OCI-LY7 (cell line): ENCODE measurements at places on chromosomes 11 and 22.

DNA sequence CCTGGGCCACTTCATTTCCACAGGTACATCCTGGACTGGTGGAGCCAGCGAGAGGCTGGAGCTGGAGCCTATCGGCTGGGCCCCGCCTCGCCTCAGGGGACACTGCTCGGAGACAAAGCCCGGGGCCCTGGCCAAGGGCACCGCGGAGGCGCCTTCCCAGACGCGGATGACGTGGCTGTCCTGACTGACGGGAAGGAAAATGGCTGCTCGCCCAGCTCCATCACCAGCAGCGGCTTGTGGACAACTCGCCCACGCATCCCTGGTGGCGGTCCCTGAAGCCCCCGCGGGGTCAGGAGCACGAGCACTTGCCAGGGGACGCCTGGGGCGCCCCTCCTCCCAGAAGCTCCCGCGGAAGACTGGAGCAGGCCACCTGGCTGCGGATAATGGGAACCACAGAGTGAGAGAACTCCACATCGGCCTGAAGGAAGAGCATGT, 49.6 kb downstream of the CECR2 start:
- no peak for DNase-seq

DNA sequence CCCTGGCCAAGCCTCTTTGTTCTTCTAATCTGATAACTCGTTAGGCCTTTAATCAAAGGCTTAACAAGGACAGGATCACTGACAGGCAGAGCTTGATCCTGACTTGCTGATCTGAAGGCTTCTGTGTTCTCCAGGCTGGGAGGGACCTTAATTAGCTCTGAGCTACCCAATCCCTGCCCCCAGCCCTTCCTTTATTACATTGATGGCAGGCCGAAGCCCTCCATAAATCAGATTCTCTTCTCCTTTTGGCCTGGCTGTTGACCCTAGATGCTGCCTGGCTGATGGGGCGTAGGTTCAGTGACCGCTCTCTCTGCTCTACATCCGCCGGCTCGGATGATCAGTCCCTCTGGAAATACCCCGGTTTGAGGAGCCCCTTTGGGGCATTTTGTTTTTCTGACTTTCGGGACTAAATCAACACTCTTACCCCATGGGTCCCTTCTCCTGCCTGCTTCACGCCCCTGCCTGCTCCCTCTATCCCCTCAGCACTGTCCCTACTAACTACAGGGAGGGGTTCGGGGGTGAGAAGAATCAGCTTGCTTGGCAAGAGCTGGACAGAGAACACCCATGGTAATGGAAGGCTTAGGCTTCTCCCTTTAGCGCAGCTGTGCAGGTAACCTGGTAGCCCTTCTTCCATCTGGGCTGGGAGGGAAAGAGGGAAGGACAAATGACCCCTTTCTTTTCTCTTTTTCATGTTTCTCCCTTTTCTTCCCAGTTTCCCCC, 10.0 kb upstream of the RRM1 start:
- no peak for DNase-seq

DNA sequence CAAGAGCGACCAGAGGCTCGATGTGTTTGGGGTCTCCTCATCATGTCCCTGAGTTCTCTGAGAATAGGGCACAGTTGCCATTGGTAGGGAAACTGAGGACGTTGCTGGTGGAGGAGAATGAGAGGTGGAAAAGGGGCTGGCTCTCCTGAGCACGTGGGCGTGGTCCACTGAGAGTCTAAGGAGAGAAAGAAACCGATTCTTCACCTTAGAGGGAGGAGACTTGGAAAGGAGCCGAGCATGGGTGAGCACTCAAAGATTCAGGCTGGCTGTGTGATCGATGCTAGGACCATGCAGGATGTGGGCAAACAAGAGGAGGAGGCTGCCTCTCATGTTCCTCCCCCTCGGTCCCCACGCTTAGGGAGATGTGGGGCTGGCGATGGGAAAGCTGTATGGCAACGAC, 19.8 kb upstream of the TLCD5 start:
- DNase-seq = no peak

DNA sequence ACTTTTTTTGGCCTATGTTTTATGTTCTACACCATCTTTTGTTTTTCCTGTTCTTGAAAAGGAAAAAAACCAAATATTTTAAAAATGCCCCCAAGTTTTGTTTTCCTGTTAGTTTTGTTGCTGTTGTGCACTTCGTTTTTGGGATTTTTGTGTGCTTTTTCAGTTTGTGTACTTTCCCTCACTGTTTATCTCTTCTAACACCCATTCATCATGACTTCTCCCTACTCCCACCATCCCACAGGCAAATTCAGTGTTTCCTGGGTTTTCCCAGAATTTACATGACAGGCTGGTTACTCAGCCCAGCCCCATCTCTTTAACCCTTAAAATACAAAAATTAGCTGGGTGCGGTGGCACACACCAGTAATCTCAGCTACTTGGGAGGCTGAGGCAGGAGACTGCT, 15.6 kb downstream of the TMEM123 start:
- no peak for DNase-seq

- DNase-seq = no peak
Observed at GRCh38 chr11:34068111-34068510, 16.6 kb downstream of the CAPRIN1 start.

GRCh38 chr11:65401073-65401802, 14.8 kb downstream of the FRMD8 start:
- no peak for DNase-seq

GRCh38 chr11:12392672-12393071, 15.3 kb downstream of the PARVA start:
- no peak for DNase-seq

DNA sequence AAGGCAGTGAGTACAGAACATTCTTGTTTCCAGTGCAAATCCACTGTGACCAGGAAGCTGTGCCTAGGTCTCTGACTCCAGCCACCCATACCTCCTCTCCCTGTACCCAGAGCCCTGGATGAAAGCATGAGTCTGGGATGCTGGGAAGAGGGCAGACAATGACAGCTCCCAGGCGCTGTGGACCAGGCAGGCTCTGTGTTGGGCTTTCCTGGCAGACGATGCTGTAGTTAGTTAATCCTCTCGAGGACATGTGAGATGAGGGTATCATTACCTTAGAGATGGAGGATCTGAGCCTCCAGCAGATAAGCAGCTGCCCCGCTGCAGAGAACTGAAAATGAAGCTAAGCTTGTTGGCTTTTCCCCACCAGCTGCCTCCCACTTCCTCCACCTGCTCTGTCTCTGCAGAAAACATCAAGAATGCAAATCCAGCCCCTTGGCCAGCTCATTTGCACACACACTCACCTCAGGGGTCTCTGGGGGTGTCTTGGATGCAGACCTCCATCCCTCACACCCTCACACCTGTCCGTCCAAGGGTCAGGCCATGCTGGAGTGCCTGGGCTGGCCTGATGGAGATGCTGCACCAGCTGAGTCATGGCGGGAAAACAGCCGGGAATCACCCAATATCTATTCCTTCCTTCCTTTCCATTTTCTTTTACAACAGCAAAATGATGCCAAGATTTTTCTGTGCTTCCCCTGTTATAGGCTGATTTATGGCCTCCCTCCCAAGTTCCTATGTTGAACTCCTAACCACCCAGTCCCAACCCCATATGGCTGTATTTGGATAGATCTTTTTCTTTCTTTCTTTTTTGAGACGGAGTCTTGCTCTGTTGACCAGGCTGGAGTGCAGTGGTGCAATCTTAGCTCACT, 94.9 kb upstream of the SEPTIN5 start:
- peak; percentile 92 for DNase-seq

DNA sequence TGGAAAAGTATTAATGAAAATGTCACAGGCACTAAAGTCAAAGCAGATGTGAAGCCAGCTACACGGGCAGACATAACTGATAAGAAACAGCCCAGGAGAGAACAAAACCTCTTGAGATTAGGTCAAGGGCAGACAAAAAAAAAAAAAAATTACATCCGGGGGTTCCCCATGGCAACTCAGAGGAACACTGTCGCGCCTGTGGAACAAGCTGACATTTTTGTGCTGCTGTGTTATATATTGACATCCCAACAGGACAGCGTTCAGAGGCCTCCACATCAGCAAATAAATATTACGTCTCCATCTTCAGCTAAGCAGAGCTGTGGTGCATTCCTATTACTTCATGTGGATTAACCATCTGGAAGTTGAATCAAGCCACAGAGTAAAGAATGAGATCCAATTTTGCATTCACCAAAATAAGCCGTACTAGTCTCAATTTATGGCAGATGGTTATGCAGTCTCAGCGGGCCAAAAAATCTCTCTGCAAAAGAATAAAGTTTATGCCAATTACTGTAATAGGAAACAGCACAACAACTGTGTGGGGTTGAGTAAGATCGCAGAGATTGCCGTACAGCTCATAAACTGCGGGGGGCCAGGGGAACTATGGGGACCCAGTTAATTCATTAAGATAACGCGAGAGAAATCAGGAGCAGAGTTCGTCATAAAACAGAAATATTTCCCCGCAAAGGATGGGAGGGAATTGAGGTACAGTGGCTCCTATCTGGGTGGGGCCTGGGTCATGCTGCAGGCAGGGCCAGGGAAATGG, 41.3 kb upstream of the MN1 start:
- DNase-seq = no peak

- no peak for DNase-seq
Observed at GRCh38 chr11:2540992-2541680, 96.3 kb downstream of the KCNQ1 start.

DNA sequence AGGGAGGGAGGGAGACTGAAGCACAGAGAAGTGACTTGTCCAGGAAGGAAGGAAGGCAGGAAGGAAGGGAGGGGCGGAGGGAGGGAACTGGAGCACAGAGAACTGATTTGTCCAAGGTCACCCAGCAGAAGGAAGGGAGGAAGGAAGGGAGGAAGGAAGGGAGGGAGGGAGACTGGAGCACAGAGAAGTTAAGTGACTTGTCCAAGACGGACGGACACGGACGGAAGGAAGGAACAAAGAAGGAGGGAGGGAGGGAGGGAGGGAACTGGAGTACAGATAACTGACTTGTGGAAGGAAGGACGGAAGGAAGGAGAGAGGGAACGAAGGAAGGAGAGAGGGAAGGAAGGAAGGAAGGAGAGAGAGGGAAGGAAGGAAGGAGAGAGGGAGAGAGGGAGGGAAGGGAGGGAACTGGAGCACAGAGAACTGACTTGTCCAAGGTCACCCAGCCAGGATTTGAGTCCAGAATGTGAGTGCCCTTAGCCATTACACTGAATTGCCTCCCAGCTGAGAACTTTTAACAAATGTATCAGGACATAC, 1.5 kb downstream of the SLC35F2 start:
- DNase-seq = no peak

DNA sequence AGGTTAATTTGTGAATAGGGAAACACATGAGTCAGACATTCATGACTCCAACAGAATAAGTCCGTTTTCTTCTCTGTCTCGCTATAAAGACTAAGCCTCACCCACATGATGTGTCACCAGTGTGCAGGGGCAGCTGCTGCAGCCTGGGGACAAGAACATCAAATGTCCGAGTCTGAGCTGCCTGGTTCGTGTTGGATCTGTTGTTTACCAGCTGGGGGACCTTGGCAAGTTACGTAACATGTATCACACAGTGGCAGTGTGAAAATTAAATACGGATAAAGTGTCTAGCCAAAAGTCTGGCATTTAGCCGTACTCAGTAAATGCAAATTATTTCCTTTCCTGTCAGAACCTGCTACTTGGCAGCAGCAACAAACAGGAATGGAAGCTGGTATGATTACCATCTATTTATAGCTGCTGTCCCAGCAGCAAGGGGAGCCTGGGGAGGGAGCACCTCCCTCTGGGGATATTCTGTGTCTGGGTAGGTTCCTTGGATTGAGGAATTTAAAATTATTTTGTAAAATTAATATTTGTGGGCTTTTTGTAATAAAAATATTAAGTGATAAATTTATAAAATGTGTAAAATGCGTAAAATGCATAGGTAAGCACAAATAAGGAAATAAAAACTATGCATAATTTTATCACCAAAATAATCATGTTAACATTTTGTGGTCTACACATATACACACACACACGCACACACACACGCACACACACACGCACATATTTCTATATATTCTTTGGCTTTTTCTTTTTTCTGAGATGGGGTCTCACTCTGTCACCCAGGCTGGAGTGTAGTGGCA, 1.3 kb upstream of the CLDN25 start:
- DNase-seq = no peak

DNA sequence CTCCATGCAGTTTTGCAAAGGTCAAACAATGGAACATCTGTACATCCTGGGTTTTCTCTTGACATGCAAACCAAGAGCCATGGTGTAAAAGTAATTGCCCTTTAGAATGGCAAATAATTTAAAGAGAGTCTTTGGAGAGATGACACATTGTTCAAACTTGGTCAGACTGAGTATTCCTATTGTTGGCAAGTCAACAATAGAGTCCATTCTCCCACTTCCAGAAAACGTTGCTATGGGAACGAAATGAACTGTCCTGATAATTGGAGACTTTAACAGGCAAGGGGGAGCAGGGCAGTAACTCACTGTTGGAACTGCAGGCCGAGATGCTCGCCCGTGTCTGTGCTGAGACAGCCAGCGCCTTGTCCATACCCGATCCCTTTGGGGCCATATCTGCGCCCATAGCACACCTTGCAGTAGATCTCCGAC, 13.9 kb downstream of the CSRP3 start:
- no peak for DNase-seq

DNA sequence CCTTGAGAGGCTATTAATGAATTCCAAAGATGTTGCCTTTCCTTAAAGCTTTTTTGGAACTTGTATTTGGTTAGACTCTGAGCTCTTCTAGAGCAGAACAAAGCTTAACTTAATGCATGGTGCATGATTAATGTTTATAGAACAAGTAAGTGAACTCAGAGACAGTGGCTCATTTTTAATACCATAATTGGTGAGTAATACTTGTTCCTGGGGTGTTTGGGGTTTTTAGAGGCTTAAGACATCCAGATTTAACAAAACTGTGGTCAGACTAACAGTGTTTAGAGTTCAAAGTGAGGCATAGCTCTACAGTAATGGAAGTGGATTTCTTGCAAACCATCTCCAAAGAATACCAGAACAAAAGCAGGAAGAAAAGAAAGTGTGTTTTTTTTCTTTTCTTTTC, 73.7 kb upstream of the CTSC start:
- DNase-seq = no peak

DNA sequence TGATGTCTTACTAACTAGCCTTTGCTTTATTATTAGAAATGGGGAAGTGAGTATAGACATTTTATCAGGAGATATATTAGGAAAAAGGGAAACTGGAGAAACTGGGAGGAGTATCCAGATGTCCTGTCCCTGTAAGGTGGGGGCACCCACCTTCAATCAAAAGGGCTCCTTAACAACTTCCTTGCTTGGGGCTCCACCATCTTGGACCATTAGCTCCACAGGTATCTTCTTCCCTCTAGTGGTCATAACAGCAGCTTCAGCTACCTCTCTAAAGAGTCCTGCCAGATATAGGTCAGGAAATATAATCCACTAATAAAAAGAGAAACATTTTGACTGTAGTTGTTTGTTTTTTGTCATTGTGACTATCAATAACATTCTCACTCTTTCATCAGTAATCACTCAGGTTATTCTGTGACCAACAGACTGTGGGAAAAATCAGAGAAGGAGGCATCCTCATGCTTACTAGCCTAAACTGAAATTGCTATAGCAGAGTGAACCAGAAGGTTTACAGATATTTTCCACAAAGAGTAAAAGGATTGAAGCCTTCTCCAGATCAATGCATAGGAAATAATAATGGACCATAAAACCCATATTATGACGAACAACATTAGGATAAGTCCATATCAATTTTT, 10.4 kb downstream of the OR51B4 start:
- peak; percentile 18 for DNase-seq
